ENCODE measurements at places on chromosomes 2 and 18. TPM values are rescaled to one million over a fixed set of nuclear protein-coding genes. Genes with fewer than 3 reads are reported as not detected.

NHEJ1 gene
- 18.3 TPM for total RNA-seq

CXCR2 gene
- total RNA-seq = not detected

MEP1B gene
- total RNA-seq = 0.06 TPM

CNGA3 gene
- 0.06 TPM for total RNA-seq

KLHL30 gene
- 0.13 TPM for total RNA-seq

CDCA7 gene
- 48.5 TPM for total RNA-seq

ZNF396 gene
- 0.64 TPM for total RNA-seq

CENPA gene
- 47.2 TPM for total RNA-seq

KCTD18 gene
- 10.8 TPM for total RNA-seq

TDRD15 gene
- not detected for total RNA-seq

Data from A549 treated with RU486 at 1 μM for 4 hours (cell line).